Ovary (tissue), 10 donors: ENCODE measurements at places on chromosomes 3 and 15. TPM values are rescaled to one million over a fixed set of nuclear protein-coding genes. Genes with fewer than 3 reads are reported as not detected.
A peak's percentile ranks its signal among the peaks of the same experiment; 100 is the strongest.

MYL3 gene
- 3.6 TPM for total RNA-seq

CNTN3 gene
- 0.68 TPM for total RNA-seq

DNA sequence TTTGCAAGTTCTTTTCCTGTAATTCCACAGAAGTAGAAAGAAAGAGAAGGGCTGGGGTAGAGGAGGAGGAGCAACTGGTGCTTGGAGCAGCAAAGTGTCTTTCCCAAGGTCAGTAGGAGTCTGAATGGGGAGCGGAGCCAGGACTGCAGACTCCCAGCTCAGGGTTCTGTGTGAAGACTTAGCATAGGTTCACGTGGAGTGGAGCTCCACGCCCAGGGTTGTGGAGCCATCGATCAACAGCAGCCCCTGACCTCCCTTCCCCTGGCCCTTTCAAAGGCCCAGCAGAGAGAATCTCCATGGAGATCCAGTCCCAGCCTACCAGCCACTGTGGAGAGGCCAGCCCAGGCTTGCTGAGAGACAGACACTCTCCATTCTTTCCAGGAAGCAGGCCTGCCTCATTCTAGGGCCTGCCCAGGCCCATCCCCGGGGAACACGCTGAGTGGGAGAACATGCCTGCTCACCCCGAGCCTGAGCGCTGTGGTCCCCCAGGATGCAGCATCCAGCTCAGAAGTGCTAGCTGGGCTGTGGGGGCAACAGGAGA lies 62.1 kb downstream of the CORO2B start:
- H3K27ac ChIP-seq: peak overlapping the region; percentile 86
- H3K4me3 ChIP-seq: no peak overlapping the region
- H3K4me1 ChIP-seq: peaks cover 46% of the 10 kb centered on the region

DNA sequence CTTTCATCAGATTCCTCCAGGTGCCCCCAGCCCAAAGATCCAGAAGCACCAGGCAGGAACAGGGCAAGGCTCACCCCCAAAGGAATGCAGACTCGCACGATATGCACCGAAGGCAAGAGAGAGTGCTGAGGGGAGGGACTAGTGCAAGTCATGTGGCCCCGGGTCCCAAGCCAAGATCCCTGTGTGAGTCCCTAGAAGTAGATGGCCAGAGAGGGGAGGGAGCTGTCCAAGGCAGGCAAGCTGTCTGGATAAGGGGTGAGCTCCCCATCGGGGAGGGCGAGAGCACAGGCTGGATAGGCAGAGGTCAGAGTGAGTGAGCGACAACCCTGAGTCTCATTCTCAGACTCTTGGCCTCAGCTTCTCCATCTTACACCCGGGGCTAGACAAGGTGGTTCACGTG lies 171.5 kb upstream of the LINGO1 start:
- no peaks in the 10 kb centered on the region for H3K27me3 ChIP-seq
- H3K4me3 ChIP-seq: no peak overlapping the region
- H3K27ac ChIP-seq: no peak overlapping the region

GRCh38 chr3:57120040-57120439 lies 45.1 kb downstream of the IL17RD start:
- H3K4me3 ChIP-seq: no peak overlapping the region
- H3K36me3 ChIP-seq: no peaks in the 10 kb centered on the region
- no peaks in the 10 kb centered on the region for H3K4me1 ChIP-seq
- no peak overlapping the region for H3K27ac ChIP-seq
- no peaks in the 10 kb centered on the region for H3K27me3 ChIP-seq
- DNase-seq: no peak

DNA sequence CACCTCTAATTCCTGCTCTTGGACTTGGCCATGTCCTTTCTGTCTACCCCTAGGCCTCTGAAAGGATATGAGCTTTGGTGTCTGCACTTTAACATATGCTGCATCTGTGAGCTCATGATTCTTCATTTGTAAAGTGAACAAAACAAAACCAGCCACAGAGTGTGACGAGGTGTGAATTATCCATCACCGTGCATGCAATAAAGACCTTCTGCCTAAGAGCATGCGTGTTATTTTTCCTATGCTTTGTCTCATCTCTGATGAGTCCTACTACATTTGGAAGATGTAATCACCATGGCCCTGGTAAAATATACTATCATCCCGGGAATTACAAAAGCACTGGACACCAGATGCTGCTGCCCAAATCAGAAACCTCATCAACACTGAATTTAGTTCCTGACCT lies 103.5 kb upstream of the KCNAB1 start:
- no peaks in the 10 kb centered on the region for H3K4me1 ChIP-seq
- no peaks in the 10 kb centered on the region for H3K36me3 ChIP-seq
- no peak for DNase-seq
- no peaks in the 10 kb centered on the region for H3K27me3 ChIP-seq
- H3K27ac ChIP-seq: no peak overlapping the region

DNA sequence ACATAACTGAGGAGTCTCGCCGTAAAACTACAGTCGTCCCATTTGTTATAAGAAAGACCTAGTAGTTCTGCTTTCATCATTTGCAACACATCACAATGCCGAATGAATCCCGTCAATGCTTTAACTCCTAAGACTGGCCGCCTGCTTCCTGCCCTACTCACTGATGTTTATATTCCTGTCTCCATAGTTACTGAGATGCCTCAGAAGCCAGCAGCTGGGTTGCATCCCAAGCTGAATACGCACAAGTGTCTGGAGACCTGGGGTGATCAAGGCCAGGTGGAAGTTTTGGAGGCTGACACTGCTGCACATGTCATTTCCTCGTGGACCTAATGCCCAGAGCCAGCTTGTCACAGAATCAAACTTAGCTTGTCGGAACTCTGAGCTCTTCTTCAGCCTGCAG lies 95.2 kb upstream of the UBE2E1 start:
- no peak overlapping the region for H3K4me3 ChIP-seq
- no peaks in the 10 kb centered on the region for H3K36me3 ChIP-seq
- no peak overlapping the region for H3K27ac ChIP-seq
- H3K4me1 ChIP-seq: peaks cover 7% of the 10 kb centered on the region
